ENCODE measurements at places on chromosomes 6 and 20. TPM values are rescaled to one million over a fixed set of nuclear protein-coding genes. Genes with fewer than 3 reads are reported as not detected.

Gene C6orf163
- 3.9 TPM for total RNA-seq

Gene C6orf58
- total RNA-seq: not detected

Gene KCNQ5
- total RNA-seq: 2.6 TPM

Gene C20orf204
- total RNA-seq: 1.6 TPM

Gene BHLHE23
- total RNA-seq: not detected

Gene RNF146
- 55.6 TPM for total RNA-seq

Gene LPIN3
- 3.4 TPM for total RNA-seq

Gene GPLD1
- 0.27 TPM for total RNA-seq

Gene RAET1G
- total RNA-seq: 0.82 TPM

Gene VGLL2
- total RNA-seq: not detected

Gene MYL9
- 50.0 TPM for total RNA-seq

Gene CGAS
- 5.4 TPM for total RNA-seq

Gene NFATC2
- 0.36 TPM for total RNA-seq

Gene SLCO4A1
- total RNA-seq: 0.72 TPM

Gene CTNNBL1
- 23.1 TPM for total RNA-seq

Gene MUC21
- total RNA-seq: not detected

Gene TMC2
- total RNA-seq: not detected

Gene SLC17A4
- not detected for total RNA-seq

Gene HLA-DOB
- not detected for total RNA-seq

Gene SRPK1
- total RNA-seq: 86.9 TPM

Gene MAFB
- 42.8 TPM for total RNA-seq

Gene TINAG
- not detected for total RNA-seq

Gene MAK
- total RNA-seq: not detected

Gene NKX2-2
- total RNA-seq: not detected

Gene DLK2
- total RNA-seq: 0.36 TPM

Gene PPP1R16B
- total RNA-seq: 0.33 TPM

Gene PLAGL1
- 35.2 TPM for total RNA-seq

Gene SLC17A2
- not detected for total RNA-seq

Gene COX4I2
- not detected for total RNA-seq

Gene EPPIN
- total RNA-seq: not detected

Gene DUSP15
- 9.9 TPM for total RNA-seq

Gene GABRR1
- not detected for total RNA-seq

Gene DDX39B
- 290 TPM for total RNA-seq

Gene KCNS1
- total RNA-seq: not detected

Gene CALHM4
- not detected for total RNA-seq

Gene DHX16
- total RNA-seq: 64.8 TPM

Gene TNNC2
- 0.45 TPM for total RNA-seq

Gene OSER1
- total RNA-seq: 12.6 TPM

Gene POPDC3
- total RNA-seq: 33.7 TPM

Gene FLRT3
- 0.54 TPM for total RNA-seq

Gene MUC22
- total RNA-seq: not detected

Gene HRH3
- total RNA-seq: not detected

Gene FAM209B
- total RNA-seq: not detected

Measured in fibroblast of the aortic adventitia (primary cell).